ENCODE measurements at places on chromosomes 16 and 17.

GRCh38 chr17:77107506-77108433 is 33.0 kb upstream of the SEC14L1 start:
- DNase-seq: peak; percentile 70

DNA sequence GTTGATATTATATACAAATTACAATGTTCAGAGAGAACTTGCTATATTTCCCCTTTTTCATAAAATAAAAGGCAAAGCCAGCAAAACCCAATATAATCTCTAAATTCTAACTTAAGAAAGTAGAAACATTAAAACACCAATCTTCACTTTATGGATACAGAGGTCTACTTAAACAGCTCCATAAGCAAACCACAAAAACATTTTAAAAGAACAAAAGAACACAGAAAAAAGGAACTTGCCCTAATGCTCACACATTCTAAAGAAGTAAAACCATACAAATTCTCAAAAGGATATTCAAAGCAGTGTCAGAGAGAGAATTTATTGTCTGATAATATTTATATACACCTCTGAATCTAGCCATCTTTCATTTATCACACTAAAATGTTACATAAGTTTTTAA is 606 bp downstream of the ABCA10 start:
- no peak for DNase-seq

GRCh38 chr17:55773671-55774070 is 22.8 kb downstream of the PCTP start:
- DNase-seq: no peak

DNA sequence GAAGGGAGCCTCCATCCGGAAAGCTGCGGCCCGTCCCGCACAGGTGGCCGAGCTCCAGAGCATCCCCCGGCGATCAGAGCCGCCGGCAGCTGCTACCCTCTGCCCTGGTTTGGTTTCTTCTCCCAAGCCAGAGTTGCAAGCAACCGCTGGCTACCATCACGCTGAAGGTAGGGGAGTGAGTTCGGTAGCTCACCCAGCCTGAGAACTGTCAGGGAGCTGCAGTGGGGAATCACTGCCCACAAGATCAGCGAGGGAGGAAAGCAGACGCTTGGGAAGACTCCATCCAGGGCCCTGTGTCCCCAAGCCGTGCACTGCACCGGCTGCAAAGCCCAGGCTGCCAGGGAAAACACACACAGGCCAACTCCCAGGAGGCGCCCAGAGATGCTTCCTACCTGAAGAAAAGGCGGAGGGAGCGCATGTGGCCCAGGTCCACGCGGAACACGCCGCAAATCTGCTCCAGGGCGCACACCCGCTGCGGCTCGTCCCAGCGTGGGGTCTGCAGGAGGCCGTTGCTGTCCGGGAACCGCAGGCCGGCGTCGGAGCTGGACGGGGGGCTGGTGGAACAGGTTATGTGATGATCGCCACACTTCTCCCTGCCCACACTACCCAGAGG is 83.3 kb downstream of the TBC1D16 start:
- DNase-seq: no peak

DNA sequence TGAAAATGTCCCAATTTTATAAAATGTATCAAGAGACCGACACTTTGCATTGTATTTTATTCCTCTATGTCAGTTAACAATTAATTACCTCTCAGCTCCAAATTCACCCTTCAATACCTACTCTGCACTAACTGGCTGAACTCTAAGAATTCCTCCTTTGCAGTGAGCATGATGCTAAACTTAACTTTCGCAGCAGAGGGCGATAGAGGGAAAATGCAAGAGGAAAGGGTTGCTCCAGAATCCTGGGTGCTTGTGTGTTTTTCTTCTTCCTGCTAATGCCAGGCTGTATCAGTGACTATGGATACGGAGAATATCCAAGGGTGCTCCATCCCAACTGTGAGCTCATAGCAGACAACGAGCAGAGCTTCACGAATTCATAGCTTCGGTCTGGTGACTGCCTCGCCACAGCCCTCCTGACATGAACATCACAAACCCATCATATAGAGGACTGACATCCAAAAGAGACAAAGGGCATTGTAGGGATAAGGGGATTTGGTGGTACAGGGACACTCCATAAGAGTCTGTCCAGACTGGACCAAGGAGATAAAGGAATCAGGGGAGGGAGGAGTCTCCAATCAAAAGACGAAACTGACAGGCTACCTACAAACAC is 172.9 kb downstream of the STX8 start:
- no peak for DNase-seq

- DNase-seq: no peak
Measured at GRCh38 chr16:69833357-69834282, 71.5 kb downstream of the WWP2 start.

All from stimulated activated CD8-positive, alpha-beta memory T cell treated with anti-CD3 and anti-CD28 coated beads, Interleukin-4, amount 100 ng/mL, for 4 hours (primary cell).